AG04450 (cell line): ENCODE measurements at places on chromosomes 4 and X.

- no peak for DNase-seq
Observed at GRCh38 chr4:186687265-186687664, 36.4 kb downstream of the FAT1 start.

DNA sequence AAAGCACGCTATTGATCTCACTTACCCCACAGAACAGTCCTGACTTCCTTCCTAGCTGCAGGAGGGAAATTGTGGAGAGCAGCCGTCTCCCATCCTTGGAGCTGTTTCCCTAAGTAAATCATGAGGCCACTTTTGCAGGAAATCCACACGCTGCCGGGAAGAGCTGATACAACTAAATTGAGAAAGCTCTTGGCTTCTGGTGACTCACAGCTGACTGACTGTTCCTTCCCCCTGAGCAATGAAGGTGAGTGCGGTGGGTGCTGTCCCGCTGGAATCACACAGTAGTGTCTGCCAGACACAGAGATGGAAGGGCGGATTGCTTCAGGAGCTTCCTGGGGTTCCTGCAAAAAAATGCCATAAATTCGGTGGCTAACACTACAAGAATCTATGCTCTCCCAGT, 268.9 kb downstream of the ASMT start:
- no peak for DNase-seq

DNA sequence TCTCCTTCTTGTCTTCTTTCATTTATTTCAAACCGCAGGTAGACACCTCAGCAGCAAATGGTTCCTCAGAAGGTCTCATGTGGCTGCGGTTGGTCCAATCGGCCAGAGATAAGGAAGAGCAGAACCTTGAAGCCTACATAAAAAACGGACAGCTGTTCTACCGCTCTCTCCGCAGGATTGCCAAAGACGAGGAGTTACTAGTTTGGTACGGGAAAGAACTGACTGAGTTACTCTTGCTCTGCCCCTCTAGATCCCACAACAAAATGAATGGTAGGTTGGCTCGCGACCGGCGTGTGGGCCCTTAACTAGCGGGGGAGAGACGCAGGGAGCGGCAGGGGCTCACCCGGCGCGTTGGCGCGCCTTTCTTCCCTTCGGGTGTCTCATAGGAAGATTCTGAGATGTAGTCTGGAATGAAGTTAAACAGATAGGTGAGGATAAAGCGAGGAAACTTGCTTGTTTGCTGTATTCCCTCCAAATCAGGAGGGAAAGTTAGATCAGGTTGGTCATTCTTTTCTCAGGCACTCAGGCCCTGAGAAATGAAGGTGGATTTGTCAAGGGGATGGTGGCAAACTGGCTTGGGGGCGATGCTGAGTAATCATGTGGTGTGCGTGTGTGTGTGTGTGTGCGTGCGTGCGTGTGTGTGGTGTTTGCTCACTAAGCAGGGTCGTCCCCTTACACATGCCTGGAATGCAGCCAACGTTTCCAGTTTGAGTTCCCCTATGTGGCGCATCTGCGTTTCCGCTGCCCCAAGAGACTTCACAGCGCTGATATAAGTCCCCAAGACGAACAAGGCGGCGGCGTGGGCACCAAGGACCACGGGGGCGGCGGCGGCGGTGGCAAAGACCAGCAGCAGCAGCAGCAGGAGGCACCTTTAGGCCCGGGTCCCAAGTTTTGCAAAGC, 4.2 kb downstream of the PRDM8 start:
- DNase-seq = no peak

DNA sequence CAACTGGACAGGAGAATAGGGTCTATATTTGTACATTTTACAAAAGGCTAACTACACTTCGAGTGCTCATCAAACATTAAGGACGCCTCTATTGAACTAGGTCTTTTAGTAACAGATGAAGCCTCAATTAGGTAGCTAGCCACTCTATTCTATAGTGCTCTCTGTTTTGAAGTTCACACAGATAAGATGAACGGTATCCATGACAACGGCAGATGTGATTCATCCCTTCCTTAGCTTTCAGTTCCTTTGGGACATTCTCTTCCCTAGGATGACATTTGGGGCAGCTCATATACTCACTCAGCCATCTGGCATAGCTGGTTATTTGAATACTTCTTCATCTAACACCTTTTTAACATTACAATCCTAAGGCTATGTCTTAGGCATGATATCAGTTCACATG, 62.4 kb upstream of the WDFY3 start:
- no peak for DNase-seq

GRCh38 chrX:147894366-147894963, 17.3 kb upstream of the FMR1 start:
- no peak for DNase-seq

- DNase-seq = no peak
Observed at GRCh38 chrX:3271183-3271833, 75.1 kb downstream of the MXRA5 start.

DNA sequence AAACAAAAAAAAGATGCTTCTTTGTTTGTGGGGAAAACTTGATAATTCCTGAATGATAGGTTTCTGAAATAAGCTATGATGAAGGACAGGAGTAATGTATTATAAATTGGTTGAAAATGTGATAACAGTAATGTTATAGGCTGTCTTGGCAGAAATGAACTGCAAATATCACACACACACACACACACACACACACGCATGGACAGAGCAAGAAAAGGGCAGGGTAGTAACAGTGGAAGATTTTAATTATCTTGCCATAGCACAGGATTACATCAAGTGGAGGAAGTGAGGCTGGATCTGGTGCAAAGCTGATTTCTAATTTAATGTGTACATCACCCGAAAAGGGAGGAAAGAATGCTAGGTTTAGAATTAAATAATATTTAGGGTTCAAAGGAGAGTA, 97.5 kb upstream of the CXXC4 start:
- DNase-seq = no peak
